Inflammatory macrophage treated with lipopolysaccharide for 4 hours (primary cell): ENCODE measurements at places on chromosomes 4 and X.

- peak; percentile 65 for DNase-seq
Observed at GRCh38 chrX:40095583-40096394, 2.0 kb downstream of the BCOR start.

DNA sequence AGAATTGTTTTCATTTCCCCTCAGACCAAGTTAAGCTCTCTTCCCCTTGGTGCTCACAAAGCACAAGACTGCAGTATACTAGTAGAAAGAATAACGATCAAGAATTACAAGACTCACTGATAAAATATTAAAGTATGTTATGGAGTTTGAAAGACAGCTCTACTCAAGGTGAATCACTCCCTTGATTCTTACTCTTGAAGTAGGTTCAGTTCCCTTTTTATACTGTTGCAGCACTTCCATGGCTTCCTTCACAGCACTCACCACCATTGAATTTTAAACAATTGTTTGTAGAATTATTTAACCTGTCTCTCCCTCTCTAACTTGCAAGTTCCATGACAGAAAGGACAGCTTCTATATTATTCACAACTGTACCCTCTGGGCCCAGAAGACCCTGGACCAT lies 42.2 kb downstream of the CASK start:
- DNase-seq: no peak

DNA sequence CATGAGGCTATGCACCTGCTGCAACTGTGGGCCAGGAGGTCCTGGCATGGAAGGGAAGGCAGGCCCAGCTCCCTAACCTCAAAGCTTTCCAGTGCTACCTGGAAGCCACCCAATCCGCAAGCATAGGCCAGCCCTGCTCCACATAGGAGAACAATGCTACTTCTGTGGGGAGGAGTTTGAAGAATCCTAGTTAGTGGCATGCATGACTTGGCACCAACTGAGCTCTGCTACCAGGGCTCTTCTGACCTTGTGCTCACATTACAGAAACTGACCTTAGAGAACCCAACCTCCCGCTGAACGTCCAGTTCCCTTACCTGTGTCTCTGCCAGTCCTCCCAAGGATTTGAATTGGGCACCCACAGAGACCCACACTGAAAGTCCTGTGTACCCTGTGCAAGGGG lies 58.8 kb downstream of the USP46 start:
- DNase-seq: no peak

DNA sequence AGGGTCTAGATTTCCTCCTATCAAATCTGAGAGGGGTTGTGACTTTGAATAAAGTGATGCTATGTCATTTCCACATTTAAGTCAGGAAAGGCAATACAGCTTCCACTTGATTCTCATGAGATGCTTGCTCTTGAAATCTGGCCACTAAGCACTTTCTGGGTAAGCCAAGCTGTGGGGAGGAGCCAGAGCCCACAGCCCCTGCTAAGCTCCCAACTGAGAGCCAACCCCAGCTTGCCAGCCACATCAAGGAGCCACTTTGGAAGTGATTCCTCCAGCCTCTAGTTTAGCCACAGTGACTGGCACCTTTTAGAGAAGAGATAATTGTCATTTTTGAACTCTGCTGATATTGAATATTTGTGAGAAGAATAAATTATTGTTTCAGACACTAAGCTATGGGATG lies 1441.5 kb upstream of the IGFBP7 start:
- no peak for DNase-seq

DNA sequence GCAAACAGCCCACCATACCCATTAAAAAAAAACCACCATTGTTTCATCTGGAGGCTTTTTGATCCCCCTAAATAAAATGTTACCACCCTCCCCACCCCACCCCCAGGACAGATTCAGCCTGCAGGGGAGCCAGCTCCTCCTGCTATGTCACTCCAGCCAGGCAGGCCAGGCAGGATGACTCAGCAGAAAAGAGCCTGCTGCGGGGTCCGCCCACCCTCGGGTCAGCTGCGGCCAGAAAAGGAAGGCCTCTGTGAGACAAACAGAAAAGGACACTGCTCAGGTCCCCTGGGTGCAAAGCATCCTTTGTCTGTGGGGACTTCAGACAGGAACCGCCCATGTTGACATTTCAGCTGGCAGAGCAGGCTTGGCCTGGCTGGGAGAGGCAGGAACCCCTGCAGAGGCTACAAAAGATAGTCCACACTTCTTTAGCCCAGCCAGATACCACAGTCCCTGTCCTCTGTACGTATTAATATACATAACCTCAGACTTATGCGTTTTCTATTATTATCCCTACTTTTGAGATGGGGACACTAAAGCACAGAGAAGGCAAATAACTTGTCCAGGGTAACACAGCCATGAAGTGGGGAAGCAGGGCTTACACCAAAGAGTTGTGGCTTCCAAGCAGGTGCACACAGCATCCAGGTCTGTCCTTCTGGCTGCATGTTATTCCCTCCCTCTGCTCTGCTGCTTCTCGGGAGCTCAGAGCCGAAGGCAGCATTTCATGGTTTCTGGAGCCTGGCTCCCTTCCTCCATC lies 147.7 kb downstream of the CPEB2 start:
- DNase-seq: peak; percentile 39

GRCh38 chr4:83894831-83895230 lies 358.9 kb downstream of the GPAT3 start:
- no peak for DNase-seq

DNA sequence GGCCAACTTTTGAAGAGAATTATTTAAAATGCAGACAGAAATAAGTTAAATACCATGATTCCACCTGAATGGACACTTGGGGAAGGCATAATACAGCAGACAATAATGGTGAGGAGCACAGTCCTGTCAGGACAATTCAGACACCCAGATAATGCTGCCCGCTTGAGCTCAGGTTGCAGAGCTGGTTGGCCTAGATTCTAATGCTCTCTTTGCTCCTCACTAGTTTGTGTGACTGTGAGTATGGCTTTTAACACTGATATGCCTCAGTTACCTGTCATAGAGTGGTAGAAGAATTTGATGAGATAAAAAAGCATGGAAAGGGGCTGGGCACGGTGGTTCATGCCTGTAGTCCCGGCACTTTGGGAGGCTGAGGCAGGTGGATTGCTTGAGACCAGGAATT lies 62.1 kb downstream of the SH3KBP1 start:
- DNase-seq: no peak

DNA sequence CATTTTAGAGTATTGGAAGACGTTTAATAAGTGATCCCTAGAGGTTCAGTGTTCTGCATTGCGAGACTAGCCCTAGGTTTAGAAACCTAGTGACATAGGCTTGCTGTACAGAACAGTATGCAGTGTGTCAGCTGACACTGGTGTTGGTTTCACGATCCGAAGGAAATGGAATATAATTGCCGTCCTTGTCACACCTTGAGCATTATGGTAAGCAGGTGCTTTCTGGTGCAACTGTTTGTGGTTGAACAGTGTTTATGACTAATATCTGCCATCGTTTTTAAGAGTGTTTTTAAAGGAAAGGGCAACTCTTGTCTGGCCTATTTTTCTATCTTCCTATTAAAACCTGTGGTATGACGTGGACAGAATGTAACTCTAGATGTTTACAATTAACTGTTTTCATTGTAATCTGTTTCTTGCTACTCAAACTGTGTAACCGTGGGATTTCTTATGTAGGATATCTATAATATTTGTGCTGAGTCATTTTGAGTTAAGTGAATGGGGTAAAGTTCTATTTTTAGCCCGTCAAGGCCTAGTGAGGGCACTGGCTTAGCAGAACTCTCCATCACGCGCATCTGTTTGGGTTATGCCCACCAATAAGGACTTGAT lies 53.8 kb upstream of the TBC1D14 start:
- peak; percentile 57 for DNase-seq

DNA sequence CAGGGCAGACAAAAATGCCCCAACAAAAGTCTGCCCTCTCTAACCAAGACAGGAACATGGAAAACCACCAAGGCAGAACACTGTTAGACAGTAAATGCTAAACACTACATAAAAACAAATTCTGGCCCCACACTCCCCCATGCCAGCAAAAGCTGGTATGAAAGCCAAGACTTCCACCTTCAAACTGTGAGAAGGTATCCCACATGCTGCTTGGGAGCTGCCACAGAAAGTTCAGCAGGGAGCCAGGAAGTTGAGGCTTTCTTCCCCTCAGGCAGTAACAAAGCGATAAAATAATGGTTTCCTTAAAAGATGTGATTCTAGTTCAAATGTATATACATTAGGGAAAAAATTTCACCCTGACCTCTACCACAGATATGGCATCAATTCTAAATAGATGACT lies 770.4 kb upstream of the NDST4 start:
- no peak for DNase-seq

DNA sequence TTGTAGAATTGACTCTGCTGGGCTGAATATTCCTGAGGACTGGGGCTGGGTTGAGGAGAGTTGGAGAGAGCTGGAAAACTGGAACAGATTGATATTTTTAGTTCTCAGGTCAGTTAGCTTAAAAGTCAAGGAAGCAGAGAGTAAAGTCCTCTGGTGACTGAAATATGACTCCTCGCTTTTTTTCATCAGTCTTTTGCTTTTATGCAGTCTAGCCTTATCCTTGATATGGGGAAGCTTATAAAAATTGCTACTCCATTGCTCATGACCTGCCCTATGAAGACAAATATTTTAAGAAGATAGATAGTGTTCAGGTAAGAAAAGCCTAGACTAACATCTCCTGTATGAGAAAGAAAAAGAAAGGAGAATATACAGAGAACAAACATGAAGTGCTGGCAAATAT lies 152.7 kb downstream of the C4orf33 start:
- no peak for DNase-seq

DNA sequence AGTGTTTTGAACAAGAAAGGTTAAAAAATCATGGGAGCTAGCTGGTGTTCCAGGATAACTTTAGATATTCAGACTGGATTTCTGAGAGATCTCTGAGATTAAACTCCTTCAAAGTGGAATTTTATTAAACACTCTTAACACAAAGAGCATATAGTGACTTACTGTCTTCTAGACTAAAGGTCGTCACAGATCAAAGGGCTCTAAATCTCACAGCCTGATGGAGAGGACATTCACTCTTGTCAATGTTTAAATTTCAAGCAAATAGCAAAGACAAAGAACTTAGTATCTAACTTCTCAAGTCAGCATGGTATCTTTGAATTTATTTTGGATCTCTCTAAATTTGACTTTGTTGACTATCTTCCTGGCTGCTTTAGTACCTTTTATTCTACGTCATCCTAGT lies 53.7 kb upstream of the NUDT6 start:
- no peak for DNase-seq

GRCh38 chr4:73335679-73336078 lies 68.4 kb upstream of the ALB start:
- DNase-seq: no peak

DNA sequence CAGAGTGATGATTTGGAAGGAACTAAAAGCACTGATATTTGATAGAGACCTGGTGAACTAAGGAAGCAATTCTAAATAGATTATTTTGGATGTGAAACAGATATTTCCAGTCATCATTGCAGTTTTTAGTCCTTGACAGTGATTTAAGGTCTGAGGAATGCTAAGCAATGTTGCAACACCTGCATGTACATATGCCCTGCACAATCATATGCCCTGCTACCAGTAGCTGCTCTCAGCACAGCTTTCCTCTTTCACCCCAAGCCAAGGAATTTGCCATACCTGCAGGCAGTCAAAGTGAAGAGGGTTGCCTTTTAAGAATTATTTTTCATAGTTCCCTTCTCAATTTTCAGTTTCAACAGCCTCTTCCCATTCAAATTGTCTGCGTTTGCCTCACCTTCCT lies 8.7 kb upstream of the FAM47A start:
- no peak for DNase-seq

DNA sequence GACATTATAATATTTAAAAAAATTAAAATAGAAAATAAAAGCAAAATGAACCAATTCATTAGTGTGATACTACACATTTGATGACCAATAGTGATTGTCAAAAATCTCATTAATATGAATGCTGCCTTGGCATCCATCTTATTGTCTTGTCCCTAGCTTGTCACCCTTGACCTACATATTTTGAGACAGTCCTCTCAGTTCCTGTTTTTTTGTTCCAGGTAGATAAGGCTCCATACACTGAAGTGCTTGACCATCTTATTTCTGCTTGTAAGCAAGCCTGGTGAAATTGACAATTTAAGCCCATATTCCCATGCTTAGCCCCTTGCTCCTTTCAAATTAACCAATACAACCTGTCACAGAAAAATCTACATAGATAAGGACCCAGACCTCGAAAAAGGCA lies 534.0 kb upstream of the FMR1 start:
- DNase-seq: no peak

DNA sequence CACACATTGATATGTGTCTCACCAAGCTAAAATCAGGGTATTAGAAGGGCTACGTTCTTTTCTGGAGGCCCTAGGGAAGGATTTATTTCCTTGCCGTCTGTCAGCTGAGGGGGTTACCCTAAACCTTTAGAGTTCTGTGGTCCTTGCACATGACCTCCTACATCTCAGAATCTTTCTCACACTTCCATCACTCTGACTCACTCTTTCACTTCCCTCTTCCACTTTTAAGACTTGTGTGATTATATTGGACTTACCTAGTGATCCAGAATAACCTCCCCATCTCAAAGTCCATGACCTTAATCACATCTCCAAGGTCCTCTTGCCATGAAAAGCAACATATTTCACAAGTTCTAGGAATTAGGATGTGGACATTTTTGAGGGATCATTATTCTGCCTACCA lies 53.6 kb upstream of the FUNDC1 start:
- peak; percentile 62 for DNase-seq

DNA sequence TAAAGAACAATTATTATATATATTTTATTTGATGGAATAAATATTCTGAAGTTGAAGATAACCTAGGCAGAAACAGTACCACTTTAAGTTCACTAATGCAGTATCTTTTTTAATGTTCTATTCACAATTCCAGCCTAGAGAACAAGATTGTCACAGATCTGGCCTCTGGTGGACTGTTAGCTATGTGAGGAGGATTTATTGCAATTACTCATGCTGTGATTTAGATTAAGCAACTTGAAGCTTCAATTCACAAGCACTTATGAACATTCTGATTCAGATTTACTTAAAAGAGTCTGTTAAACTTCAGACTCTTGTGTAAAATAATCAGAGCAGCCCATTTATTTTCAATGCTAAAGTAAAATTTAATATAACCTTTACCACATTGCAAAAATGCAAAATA lies 1489.8 kb downstream of the STIM2 start:
- no peak for DNase-seq

DNA sequence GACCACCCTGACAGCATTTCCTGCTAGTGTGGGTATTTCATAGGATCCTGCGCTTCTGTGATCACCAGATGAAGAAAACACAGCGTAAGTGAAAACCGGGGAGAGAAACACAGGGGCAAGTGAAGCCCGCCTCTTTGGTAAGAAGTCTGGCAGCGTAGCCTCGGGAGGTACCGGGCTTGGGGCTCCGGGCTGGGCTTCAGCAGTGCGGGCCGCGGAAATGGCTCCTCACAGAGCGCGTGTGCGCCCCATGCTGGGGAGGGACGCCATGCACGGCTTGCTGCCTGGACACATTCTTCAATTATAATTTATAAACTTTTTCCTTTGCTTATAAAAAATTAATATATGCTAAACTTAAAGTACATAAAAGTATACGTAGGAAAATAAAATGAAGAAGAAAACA lies 151.5 kb downstream of the AFAP1 start:
- DNase-seq: no peak

DNA sequence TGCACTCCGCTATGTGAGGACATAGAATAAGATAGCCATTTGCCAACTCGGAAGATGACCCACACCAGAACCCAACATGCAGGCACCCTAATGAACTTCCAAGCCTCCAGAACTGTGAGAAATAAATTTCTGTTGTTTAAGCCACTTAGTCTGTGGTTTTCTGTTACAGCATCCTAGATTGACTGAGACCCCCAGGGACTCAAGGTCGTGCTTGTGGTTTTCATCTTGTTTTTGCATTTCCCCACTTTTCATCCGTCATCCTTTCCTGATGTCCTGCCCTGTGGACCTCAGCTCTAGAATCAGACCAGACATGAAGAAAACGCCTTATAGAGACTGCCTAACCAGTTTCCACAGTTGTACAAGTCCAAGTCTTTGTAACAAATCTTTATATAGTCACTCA lies 54.4 kb downstream of the MCUB start:
- no peak for DNase-seq
